ENCODE measurements at places on chromosomes 7 and 10.

DNA sequence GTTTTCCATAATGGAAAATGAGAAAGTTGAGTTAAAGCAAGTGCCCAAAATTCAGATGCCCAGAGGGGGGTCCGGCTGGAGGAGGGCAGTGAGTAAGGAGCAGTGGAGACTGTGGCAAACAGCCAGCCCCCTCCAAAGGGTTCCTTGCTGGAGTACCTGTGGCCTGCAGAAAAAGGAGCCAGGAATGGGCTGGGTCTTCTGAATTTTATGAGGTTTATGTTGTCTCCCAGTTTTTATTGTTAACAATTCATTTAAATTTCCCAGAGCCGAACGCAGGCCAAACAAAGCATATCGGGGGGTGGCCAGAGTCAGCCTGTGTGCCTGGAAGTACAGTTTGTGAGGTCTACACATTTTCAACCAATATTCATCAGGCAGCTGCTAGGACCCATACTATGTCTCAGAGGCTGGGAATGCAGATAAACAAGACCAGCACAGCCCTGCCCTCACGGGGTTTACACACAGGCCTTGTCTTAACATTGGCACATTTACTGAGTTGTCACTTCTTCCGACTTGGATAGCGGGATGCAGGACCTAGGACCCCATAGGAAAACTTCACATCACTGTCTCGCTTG lies 12.9 kb upstream of the CSGALNACT2 start:
- DNase-seq: no peak

- DNase-seq: peak; percentile 69
These were observed 35.7 kb downstream of the NAPEPLD start for GRCh38 chr7:103113164-103113563.

DNA sequence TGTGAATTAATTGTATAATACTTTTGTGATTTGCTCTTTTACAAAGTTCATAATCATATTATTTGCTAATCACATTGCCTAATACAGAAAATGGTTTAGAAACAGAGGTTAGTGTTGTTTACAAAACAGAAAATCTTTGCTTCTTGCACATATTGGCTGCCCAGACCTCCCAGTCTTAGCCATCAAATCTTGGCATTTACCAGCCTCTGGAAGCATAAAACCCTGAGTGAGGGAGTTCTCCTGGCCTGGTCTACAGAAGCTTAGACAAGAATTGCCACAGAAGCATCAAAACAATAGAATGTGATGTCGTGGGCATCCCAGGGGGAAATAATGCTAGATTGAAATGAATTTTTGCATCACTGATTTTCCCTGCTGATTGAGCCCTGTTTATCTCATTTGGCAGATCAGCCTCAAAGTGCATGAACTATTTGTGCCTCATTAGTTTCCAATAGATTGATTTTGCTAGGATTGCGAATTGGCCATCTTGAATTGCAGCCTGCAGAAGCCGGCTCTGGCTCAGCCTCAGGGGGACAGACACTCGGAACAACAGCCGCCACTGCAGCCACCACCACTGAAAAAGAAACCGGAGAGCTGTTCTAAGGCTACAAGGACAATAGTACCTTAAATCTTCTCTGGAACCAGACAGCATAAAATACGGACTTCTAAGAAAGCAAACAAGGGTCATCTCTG lies 11.1 kb upstream of the SORBS1 start:
- DNase-seq: no peak

GRCh38 chr7:121505540-121506182 lies 109.6 kb upstream of the FAM3C start:
- no peak for DNase-seq

DNA sequence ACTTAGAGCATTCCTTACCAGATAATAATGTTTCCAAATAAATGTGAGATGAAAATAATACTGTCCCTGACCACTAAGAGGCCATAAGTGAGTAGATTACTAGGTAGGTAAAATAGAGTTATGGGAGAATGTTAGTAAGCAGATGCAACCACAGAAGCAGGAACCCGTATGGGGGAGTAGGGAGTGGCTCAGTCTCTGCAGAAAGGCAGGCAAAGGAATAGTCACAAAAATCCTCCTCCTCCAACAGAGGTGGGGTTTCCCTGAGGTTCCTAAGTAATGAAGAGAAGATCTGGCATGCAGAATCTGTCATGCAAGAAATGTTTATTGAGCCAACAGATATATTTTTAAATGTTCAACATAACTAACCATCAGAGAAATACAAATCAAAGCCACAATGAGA lies 9.0 kb upstream of the YAE1 start:
- DNase-seq: no peak

- DNase-seq: no peak
These were observed 5.4 kb downstream of the CHST15 start for GRCh38 chr10:124087672-124088634.

GRCh38 chr7:106015381-106016218 lies 52.5 kb downstream of the CDHR3 start:
- no peak for DNase-seq

DNA sequence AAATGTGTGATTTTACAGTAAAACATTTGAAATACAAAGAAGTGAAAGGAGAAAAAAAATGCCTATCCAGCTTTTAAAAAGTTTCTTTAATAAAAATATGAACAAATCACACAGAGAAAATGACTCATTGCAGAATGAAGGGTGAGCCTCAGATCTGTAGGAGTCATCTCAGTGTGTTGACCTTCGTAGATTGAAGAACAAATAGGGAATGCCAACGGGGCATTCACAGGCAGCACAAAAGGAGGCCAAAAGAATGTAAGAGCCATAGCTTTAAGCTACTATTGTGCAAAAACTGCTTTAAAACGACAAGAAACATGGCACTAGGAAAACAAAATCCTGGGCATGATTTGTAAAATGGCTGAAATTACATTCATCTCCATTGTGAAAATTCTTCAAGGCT lies 782.7 kb upstream of the CELF2 start:
- DNase-seq: no peak

DNA sequence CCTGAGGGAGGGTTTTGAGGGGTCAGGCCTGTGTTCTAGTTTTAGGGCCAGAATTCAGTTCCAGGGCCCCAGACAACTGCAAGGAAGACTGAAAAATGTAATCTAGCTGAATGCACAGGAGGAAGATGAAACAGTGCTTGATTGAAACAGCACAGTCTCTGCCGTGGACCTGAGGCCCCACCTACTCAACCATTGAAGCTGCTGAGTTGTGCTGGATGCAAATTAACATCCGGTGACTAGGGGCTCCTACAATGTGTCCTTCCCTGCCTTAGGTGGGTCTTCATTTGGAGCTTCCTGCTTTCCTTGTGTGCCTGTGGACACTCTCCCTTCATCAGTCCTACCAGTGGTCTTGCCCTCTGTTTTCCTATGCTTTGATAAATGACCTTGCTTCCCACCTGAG lies 5.7 kb downstream of the GLRX3 start:
- no peak for DNase-seq

DNA sequence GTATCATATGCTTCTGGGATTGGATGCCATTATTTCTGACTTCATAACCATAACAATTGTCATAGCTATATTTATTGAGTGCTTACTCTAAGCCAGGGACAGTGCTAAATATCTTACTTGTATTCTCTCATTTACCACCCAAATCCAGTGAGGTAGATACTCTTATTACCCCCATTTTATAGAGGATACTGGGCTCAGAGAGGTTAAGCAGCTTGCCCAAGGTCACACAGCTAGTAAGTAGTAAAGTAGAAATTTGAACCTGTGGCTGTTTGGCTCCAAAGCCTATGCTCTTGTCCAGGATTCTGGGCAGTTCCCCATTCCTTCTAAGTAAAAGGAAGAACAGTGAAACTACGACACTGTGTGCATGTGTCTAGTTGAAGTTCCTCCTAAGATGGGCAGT lies 56.5 kb downstream of the COL13A1 start:
- no peak for DNase-seq

GRCh38 chr10:8352171-8353075 lies 297.9 kb downstream of the GATA3 start:
- no peak for DNase-seq

DNA sequence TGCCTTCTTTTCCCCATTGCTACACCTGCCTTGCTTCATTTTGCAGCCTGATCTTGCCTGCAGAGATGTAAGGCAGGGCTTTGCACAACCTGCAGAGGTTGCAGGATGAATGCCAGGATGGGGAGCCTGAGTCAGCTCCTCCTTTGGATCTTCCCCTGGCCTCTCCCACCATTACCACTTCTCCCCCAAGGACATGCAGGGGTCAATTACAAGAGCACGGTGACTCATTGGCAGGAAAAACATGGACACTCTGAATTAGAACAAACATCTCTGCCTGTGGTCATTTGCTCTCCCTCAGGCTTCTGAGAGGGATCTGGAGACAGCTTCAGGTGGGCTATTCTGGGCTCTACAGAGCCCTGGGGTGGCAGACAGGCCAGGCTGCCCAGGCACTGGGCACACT lies 89.2 kb downstream of the HERPUD2 start:
- no peak for DNase-seq

GRCh38 chr7:131072505-131073091 lies 255.1 kb upstream of the MKLN1 start:
- no peak for DNase-seq

DNA sequence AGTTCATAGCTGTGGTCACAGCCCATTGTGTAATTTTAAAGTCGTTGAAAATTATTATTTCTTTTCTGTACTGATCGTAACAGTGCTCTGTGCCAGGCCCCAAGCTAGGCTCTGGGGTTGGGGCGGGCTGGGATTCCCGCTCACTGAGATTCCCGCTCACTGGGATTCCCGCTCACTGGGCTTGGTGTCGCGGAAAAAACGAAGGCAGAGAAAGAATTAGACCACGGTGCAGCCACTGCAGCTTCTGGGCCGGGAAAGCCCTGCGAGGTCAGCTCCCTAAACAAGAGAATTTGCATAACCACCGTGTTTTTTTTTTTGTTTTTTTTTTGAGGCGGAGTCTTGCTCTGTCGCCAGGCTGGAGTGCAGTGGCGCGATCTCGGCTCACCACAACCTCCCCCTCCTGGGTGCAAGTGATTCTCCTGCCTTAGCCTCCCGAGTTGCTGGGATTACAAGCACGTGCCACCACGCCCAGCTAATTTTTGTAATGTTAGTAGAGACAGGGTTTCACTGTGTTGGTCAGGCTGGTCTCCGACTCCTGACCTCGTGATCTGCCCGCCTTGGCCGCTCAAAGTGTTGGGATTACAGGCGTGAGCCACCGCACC lies 31.2 kb downstream of the FOXK1 start:
- no peak for DNase-seq

- DNase-seq: no peak
These were observed 37.5 kb downstream of the CASD1 start for GRCh38 chr7:94547126-94547525.

DNA sequence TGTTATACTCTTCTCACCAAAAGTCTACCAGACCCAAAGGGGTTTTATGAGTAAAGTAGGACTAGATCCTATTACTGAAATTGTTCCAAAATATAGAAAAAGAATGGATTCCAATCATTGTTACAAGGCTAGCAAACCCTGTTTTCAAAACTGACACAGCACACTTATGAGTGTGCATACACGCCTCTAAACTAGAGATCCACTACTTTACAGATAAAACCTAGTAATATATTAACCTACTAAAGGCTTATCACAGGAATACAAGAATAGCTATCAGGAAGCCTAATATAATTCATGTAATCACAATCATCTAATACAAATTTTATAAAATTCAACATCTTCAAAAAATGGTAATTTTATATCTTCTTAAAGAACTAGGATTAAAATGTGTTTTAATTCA lies 52.2 kb downstream of the ERCC6 start:
- no peak for DNase-seq

All from PC-9 (cell line).